ENCODE measurements at places on chromosomes 12 and 14. TPM values are rescaled to one million over a fixed set of nuclear protein-coding genes. Genes with fewer than 3 reads are reported as not detected.

DNA sequence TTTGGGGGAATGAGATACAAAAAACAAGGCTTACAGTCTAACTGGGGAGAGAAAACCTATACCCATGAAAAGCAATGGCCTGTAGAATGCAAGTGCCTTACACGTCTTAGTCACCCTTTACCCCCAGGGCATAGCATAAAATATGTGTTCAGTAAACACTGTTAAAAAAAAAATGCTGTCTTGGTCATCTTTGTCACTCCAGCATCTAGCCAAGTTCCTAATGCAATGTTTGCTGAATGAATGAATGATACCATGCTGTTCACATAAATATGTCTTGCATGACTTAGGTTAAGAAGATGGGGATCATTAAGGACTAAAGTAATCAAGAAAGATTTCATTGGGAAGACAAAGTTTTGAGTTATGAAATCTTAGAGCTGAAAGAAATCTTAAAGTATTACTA is 38.5 kb downstream of the PPP2R5E start:
- H3K27me3 ChIP-seq = no peaks in the 10 kb centered on the region
- no peak for DNase-seq
- H3K4me3 ChIP-seq = no peak overlapping the region

DNA sequence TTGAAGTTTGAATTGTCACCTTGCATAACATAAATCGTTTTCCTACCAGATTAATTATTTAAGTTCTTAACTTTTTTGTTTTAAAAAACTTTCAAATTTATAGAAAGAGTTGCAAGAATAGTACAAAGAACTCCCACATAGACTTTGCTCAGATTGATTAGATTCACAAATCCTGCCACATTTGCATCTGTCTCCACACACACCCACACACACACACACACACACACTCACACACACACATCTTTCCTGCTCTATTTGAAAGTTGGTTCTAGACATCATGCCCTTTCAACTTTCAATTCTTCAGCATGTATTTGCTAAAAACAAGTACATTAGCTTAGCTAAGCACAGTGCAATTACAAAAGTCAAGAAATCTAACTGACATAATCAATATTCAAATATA is 184.0 kb downstream of the ITPR2 start:
- H3K4me3 ChIP-seq = no peak overlapping the region
- DNase-seq = no peak
- peaks cover 7% of the 10 kb centered on the region for H3K4me1 ChIP-seq
- no peaks in the 10 kb centered on the region for H3K27me3 ChIP-seq
- H3K27ac ChIP-seq = no peak overlapping the region
- peaks cover 5% of the 10 kb centered on the region for H3K36me3 ChIP-seq

GRCh38 chr12:124737040-124737419 is 126.6 kb downstream of the SCARB1 start:
- peaks cover 20% of the 10 kb centered on the region for H3K4me1 ChIP-seq
- H3K27me3 ChIP-seq = no peaks in the 10 kb centered on the region
- DNase-seq = no peak
- H3K27ac ChIP-seq = no peak overlapping the region
- peak overlapping the region; percentile 29 for H3K4me3 ChIP-seq
- no peaks in the 10 kb centered on the region for H3K36me3 ChIP-seq

DNA sequence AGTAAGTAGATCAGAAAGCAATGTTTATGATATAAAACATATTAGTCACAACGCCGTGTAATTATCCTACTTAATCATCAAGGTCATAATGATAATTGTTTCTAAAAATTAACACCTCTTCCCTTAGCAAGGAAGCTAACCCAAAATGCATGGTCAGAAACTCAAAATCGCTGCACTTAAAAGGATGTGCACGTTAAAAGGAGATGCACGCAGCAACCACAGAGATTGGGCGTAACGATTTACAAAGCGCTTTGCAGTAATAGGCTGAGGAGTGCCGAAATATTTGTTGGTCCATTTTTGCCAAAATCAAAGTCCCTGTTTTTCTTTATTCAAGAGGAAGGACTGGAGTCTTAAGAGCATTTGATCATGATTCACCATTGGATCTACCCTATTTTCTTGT is 1077.2 kb downstream of the VRK1 start:
- H3K27ac ChIP-seq = no peak overlapping the region
- no peak overlapping the region for H3K4me3 ChIP-seq
- no peaks in the 10 kb centered on the region for H3K27me3 ChIP-seq
- H3K36me3 ChIP-seq = no peaks in the 10 kb centered on the region

DNA sequence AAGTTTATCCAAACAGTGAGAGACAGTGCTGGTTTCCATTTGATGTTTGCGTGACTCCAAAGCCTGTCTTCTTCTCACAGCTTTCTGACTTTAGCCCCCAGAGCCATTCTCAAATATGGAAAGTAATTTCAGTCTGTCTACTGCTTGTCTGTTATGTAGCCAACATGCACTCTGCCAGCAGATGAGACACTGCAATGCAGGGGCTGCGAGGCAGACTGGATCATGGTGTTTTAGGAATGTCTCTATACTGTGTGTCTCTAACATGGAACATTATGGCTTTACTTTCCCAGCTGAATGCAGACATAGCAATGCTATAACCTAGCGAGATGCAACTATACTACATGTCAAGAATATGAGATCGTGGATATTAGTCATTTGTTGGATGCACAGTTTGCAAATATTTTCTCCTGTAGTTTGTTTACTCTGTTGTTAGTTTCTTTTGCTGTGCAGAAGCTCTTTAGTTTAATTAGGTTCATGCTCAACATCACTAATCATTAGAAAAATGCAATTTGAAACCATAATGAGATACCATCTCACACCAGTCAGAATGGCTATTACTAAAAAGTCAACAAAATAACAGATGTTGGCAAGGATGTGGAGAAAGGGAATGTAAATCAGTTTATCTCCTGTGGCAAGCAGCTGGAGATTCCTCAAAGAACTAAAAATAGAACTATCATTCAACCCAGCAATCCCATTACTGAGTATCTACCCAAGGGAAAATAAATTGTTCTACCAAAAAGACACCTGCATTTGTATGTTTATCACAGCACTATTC is 235.8 kb upstream of the TMTC1 start:
- H3K4me3 ChIP-seq = no peak overlapping the region
- H3K27me3 ChIP-seq = no peaks in the 10 kb centered on the region
- DNase-seq = no peak

DNA sequence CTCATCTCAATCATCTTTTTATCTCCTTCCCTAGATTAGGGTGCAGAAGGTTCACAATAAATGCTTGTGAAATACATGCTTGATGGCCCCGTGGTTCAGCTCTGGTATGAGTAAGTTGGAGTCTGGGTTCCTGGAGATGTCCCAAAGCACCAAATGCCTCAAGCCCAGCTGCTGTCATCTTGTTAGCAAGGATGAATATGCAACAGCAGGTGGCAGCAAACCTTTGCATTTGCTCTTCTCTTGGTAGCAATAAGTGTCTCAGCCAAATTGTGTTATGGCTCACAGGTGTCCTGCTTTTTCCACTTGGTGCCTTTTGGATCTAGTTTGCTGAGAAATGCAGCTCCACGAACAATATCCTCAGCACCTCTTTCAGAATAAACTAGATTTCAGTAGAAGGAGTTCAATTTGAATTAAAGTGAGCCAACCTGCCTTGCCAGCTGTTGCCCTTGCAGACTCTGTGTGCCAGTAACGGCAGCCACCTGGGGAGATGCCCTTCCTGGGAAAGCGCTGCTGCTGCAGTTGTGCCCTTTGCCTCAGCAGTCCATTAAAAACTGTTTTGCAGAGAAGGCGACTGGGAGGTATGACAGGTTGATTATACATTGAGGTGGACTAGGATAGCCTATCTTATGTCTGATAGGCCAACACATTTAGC is 417.3 kb downstream of the SNAPC1 start:
- H3K36me3 ChIP-seq = no peaks in the 10 kb centered on the region
- no peak overlapping the region for H3K4me3 ChIP-seq
- H3K27ac ChIP-seq = no peak overlapping the region
- no peaks in the 10 kb centered on the region for H3K27me3 ChIP-seq
- no peaks in the 10 kb centered on the region for H3K4me1 ChIP-seq

DNA sequence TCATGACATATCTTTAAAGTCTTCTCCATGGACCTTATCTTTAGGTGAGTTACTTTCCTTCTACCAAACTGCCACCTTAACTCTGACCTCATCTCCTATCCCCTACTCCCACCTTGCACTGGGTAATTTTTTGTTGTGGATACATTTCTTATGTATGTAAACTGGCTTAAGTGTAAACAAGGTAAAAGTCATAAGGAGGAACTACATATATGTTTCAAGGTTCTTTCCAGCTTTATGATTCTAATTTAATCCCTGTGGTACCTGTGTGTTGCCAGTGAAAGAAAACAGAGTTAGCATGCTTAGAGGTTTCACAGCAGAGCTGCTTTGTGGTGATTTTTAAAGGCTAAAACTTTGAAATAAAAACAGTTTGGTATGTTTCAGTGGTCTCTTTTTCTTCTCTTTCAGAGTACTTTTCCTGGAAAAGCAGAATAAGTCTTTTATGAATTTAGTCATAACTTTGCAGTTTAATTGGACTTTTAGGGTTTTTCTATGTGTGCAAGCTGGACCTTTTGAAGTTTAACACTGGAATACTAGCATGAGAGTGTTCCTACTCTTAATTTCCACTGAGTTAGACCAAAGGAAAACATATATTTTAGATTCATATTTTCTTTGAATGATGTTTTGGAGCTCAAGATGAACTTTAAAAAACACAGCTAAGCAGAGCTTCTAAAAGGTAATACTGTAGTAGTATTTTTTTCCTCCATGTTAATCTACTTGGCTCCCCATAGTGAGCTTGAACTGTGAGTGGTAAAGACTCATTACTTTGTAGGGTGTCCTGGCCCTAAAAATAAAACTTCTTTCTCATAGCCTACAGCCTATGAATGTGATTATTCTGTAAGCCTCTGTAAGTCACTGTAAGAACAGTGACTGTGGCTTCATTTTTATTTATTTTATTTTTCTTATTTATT is 105.4 kb downstream of the FUT8 start:
- H3K4me1 ChIP-seq = no peaks in the 10 kb centered on the region
- H3K36me3 ChIP-seq = no peaks in the 10 kb centered on the region
- no peak for DNase-seq
- H3K27me3 ChIP-seq = no peaks in the 10 kb centered on the region
- no peak overlapping the region for H3K27ac ChIP-seq

GRCh38 chr14:77599889-77600288 is 16.5 kb downstream of the SPTLC2 start:
- no peaks in the 10 kb centered on the region for H3K27me3 ChIP-seq
- no peaks in the 10 kb centered on the region for H3K4me1 ChIP-seq
- H3K4me3 ChIP-seq = no peak overlapping the region
- no peak overlapping the region for H3K27ac ChIP-seq

DNA sequence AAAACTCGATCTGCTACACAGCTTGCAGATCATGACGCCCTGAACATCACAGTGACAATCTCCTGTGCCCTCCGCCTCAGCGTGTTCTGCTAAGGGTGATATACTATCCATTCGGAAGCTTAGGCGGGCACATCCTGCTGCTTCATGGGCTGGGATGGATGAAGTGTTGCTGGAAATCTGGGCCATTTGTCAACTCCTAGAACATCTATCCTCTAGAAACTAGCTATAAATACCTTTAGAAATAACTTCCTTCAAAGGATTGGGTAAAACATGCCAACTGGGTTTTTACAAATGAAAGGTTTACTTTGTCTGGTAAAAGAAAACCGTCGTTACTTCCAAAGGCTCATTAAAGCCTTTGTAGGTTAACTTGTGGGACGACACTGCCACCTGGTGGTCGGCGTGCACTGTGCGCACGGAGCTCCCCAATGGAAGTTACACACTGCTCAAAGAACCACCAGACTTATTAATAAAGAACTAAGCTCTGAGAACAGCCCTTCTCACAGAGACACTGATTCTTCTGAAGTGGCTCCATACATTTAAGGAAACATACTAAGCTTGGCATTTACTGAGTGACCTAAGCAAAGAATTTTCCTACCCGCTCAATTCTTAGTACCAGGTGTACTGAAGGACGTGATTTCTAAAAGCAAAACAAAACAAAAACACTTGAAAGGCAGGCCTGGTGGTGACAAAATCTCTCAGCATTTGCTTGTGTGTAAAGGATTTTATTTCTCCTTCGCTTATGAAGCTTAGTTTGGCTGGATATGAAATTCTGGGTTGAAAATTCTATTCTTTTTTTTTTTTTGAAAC is 21.6 kb upstream of the CACNA2D4 start:
- no peak for DNase-seq
- peaks cover 7% of the 10 kb centered on the region for H3K36me3 ChIP-seq
- peaks cover 43% of the 10 kb centered on the region for H3K4me1 ChIP-seq
- no peaks in the 10 kb centered on the region for H3K27me3 ChIP-seq
- peak overlapping the region; percentile 43 for H3K4me3 ChIP-seq
- H3K27ac ChIP-seq = peak overlapping the region; percentile 46

- peak overlapping the region; percentile 92 for H3K4me3 ChIP-seq
- H3K27me3 ChIP-seq = no peaks in the 10 kb centered on the region
- peak; percentile 31 for DNase-seq
- H3K4me1 ChIP-seq = no peaks in the 10 kb centered on the region
Observed at GRCh38 chr14:60721326-60722106, 2.6 kb downstream of the SIX4 start.

DNA sequence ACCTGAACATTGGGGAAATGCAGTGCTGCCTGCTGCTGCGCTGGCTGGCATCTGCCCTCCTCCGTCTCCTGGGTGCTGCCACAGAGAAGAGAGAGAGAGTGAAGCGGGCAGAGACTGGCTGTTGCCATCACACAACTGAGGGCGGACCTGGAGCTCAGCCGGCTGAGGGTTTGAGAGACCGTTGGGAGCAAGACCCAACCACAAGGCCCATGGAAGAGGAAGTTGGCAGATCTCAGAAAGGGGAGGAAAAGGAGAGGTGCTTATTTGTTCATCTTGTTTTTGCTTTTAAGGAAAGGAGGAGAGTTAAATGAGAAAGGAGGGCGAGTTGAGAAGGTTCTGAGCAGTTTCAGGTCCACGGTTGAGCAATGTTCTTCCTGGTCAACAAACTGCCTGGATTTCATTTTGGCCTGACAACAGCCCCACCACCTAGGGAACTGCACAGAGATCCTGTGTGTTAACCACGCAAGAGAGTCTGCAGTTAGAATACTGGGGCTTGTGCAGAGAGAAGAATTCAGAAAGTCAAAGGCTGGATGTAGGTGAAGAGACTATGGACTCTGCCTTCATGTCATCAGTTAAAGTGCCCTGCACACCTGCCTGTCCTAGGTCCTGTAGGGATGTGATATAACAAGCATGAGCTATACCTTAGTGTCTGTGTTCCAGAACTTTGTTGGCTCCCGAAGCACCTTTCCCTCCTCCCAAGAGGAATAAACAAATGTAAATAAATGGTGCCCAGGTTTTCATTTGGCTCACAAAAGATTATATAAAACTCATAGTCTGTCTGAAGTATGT is 124.6 kb downstream of the ETV6 start:
- H3K4me3 ChIP-seq = peak overlapping the region; percentile 13
- DNase-seq = no peak
- H3K27ac ChIP-seq = peak overlapping the region; percentile 33
- no peaks in the 10 kb centered on the region for H3K36me3 ChIP-seq
- no peaks in the 10 kb centered on the region for H3K27me3 ChIP-seq

GALC gene
- 22.9 TPM for total RNA-seq

CLEC14A gene
- 31.4 TPM for total RNA-seq

NKX2-1 gene
- total RNA-seq = not detected

ESRRB gene
- not detected for total RNA-seq

AQP2 gene
- total RNA-seq = 3.0 TPM

ATP23 gene
- 4.4 TPM for total RNA-seq

C12orf50 gene
- total RNA-seq = not detected
